ENCODE measurements at places on chromosomes 3 and 15.

DNA sequence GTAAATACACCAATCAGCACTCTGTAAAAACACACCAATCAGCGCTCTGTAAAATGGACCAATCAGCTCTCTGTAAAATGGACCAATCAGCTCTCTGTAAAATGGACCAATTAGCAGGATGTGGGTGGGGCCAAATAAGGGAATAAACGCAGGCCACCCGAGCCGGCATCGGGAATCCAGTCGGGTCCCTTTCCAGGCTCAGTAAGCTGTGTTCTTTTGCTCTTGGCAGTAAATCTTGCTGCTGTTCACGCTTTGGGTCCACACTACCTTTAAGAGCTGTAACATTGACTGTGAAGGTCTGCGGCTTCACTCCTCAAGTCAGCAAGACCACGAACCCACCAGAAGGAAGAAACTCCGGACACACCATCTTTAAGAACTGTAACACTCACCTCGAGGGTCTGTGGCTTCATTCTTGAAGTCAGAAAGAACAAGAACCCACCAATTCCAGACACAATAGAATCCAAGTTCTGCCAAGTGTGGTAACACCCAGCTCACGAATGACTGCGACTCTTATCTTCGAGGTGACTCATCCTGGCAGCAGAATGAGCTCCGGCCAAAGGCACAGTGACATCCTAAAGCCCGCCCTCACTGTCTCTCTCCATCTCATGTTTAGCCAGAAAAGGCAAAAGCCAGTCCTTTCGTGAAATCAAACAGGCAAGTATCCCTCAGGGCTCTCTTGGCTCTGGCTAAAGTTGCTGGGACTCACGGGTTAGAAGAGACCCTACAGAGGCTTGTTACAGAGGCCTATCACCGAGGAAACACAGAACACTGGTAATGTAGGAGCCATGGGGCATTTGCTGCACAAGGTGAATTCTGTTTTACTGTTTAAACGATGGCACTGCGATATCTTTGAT, 155.2 kb downstream of the FAM43A start:
- DNase-seq: no peak

- DNase-seq: no peak
Observed at GRCh38 chr3:46865031-46865507, 1.8 kb upstream of the MYL3 start.

DNA sequence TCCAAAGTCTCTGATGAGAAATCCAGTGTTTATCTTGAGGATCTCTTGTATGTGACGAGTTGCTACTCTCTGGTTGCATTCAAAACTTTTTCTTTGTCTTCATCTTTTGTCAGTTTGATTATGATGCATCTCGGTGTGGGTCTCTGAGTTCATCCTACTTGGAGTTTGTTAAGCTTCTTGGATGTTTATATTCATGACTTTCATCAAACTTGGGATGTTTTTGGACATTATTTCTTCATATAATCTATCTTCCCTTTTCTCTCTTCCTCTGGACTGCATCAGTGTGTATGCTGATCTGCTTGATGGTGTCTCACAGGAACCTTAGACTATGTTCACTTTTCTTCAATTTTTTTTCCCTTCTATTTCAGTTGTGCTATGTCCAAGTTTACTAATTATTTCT, 320.4 kb downstream of the TLE3 start:
- no peak for DNase-seq

- peak; percentile 41 for DNase-seq
Observed at GRCh38 chr15:51185213-51186159, 90.8 kb upstream of the TNFAIP8L3 start.

- no peak for DNase-seq
Observed at GRCh38 chr15:48930735-48931134, 33.0 kb downstream of the SHC4 start.

- DNase-seq: no peak
Observed at GRCh38 chr3:65401359-65402305, 637.1 kb downstream of the MAGI1 start.

DNA sequence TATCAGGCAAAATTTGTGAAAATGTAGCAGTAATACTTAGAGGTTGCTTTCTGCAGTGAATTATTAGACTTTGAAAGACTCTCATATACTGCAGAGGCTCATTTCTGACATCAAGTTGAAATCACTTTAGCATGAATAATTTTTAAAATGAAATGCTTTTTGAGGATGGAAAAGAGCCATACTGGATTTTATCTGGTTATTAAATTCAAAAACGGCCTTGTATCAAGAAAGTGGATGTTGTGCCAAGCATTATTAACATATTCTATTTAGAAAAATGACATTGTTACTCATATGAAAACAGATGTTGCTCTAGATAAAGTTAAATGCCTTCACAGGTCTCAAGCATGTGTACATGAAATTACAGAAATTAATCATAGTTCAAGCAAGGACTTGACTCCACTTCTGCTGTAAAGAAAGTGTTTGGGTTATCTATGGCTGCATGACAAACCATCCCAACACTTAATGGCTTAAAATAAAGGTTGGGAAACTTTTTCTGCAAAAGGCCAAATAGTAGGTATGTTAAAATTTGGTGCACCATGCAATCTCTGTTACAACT, 64.5 kb upstream of the ZNF280D start:
- no peak for DNase-seq

- no peak for DNase-seq
Observed at GRCh38 chr3:184348057-184348382, 10.6 kb downstream of the FAM131A start.

GRCh38 chr3:43512754-43513404, 108.9 kb downstream of the ANO10 start:
- no peak for DNase-seq

GRCh38 chr3:64187065-64187959, 38.0 kb downstream of the PRICKLE2 start:
- DNase-seq: no peak

GRCh38 chr3:169315141-169315540, 348.4 kb downstream of the MECOM start:
- no peak for DNase-seq

- DNase-seq: no peak
Observed at GRCh38 chr15:43473885-43474284, 19.1 kb downstream of the TP53BP1 start.

DNA sequence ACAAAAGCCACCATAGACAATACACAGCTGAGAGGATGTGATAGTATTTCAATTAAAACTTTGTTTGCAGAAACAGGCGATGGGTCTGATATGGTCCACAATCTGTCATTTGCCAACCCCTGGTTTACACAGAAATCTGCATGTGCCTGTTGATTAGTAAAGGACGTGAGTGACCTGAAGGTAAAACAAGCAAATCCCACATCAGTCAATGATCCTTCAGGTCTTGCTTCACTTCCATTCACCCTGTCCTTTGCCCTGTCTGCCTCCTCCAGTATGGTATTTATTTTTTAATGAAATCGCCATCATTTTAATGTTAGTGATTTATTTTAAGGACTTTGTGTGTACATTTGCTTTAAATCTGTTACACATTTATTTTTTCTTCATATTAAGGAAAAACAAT, 166.2 kb downstream of the FEZF2 start:
- no peak for DNase-seq

- DNase-seq: no peak
Observed at GRCh38 chr15:73038220-73038619, 14.0 kb upstream of the NEO1 start.

DNA sequence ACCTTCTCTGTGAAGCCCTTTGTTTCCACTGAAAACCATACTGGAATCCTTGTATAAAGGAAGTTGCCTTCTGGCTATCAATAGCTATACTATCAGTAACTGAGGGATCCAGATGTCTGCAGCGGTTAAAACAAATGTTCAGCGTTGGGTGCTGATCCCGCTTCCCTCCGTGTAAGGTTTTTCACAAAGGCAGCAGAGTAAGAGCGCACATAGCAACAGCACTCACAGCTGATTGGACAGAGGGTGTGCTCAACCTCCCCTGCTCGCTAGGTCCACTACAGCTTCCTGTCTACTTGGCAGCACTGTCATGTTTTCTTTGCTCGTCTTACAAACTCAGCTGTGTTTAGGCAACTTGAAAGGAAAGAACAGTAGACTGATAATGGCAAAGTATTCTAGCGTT, 27.3 kb downstream of the ATOSA start:
- DNase-seq: no peak

DNA sequence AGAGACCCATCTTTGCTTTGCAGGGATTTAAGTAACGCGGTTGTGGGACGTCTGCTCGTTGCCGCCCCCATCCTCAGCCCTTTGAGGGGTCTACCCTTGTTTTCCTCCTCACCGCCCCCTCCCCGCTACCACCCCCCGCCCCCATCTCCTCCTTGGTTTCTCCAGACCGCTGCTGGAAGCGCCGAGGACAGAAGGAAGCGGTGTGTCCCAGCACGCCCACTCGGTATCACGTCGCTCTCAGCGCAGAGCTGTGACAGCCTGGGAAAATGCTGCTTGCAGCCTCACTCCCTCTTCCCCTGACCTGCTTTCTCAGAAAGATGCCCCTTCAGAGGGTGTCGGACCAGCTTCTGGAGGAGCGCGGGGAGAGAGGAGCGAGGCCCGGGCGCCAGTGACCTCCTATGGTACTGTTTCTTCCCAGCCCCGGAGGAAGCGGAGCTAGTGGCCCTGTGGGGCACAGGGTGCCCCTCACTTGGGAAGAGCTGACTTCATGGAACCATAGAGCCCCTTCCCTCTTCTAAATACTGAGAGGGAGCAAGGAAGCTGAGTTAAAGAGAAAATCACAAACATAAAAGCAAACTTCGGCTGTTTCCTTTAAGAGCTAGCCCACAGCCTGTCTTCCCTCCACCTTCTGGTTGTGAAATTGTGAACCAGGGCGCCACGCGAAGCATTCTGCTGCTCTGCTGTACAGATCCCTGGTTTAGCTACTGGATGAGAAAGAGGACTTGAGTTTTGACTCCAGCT, 698 bp downstream of the IL1RAP start:
- DNase-seq: no peak

DNA sequence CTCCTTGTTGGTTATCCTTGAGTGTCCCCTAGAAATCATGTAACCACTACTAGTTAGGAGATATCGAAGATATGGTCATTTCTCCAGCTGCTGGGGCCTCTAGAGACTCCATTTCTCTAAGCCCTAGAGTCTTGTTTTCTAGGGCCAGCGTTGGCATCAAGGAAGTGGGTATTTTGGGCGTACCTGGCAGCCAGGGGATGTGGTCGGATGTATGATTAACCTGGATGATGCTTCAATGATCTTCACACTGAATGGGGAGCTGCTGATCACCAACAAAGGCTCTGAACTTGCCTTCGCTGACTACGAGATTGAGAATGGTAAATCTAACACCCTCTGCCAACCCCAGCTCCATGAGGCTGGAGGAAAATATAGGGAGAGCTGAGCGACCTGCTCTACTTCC, 325.5 kb downstream of the RYR3 start:
- DNase-seq: no peak

DNA sequence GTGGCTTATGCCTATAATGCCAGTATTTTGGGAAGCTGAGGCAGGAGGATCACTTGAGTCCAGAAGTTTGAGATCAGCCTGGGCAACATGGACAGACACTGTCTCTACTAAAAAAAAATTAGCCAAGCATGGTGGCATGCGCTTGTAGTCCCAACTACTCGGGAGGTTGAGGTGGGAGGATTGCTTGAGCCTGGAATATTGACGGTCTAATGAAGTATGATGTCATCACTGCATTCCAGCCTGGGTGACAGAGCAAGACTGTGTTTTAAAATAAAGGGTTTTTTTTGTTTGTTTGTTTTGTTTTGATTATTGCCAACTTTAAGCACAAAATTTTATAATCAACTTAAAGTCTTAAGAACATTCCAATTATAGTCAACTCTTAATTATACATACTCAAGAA, 6.8 kb downstream of the PLSCR1 start:
- DNase-seq: no peak

GRCh38 chr3:71358243-71358642, 225.3 kb downstream of the FOXP1 start:
- no peak for DNase-seq

- no peak for DNase-seq
Observed at GRCh38 chr3:140219923-140220452, 285.0 kb downstream of the CLSTN2 start.

Measured in Jurkat, Clone E6-1 (cell line).